ENCODE measurements at places on chromosomes 2 and 18.

- DNase-seq = no peak
Observed at GRCh38 chr2:10634495-10634894, 55.3 kb downstream of the NOL10 start.

DNA sequence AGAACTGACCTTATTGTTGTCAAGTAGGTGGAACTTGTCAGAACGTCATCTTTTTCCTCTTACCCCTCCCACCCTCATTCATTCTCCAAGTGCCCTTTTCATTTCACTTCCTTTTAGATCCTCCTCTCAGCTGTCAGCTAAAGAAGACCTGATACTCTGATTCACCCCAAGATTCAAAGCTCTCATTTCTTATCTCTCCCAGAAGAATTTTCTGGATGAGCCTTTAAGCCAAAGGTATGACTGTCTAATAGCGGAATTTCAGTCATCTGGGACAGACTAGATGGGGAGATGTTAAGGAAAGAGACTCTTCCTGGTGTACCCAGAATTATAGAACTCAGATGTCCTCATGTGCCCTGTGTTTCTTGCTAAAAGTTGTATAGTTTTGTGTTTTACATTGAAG lies 53.9 kb downstream of the TCF7L1 start:
- no peak for DNase-seq

GRCh38 chr2:71481111-71481510 lies 27.8 kb downstream of the DYSF start:
- DNase-seq = no peak

DNA sequence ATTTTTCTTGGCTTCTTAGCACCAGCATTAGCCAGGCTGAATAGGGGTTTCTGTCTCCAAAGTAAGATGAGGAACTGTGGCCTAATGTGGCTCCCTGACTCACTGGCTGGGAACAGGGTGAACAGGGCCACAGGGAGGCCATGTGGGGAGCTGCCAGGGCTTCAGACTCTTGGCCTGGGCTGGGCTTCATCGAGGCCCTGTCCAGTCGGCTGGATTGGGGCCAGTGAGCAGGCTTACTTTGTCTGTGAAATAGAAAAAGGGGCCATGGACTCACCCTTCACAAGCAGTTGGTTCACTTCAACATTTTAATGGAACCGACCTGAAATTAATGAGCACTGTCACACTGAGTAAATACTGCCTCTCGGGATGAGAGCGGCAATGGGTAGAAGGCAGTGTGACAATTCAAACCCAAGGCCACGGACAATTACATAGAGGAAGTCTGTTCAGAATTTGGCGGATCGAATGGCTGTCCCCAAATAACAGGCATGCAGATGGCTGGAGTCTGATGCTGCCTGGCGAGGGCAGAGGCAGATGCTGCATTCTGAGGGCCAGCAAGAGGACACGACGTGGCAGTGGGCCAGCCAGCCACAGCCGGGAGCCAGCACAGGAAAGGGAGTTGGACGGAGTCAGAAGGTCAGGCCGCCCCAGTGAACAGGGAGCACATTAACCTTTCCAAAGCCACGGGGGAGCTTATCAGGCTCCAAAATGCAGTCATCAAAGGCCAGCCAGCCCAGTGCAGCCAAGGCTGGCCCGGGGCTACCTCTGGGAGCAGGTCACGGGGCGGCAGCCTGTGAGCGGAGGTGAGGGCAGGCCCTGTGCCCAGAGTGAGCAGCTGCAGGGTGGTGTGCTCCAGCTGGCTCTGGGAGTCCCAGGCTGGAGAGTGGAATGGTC lies 146.6 kb upstream of the REV1 start:
- DNase-seq = no peak

- no peak for DNase-seq
Observed at GRCh38 chr2:10356439-10356811, 53.7 kb downstream of the HPCAL1 start.

DNA sequence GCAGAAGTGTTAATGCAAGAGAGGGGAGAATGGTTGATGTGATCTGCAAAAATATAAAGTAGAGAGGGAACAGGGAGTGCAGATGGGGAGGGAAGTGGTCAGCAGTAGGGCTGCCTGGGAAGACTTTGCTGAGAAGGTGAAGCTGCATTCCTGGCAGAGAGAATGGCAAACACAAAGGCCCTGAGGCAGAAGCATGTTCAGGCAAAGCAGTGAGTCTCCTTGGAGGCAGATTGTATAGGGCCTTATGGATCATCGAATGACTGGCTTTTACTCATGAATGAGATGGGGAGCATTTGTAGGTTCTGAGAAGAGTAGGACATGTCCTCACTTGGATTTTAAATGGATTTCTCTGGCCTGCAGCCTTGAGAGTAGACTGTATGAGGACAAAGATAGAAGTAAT lies 9.5 kb downstream of the ITGA6 start:
- DNase-seq = no peak

DNA sequence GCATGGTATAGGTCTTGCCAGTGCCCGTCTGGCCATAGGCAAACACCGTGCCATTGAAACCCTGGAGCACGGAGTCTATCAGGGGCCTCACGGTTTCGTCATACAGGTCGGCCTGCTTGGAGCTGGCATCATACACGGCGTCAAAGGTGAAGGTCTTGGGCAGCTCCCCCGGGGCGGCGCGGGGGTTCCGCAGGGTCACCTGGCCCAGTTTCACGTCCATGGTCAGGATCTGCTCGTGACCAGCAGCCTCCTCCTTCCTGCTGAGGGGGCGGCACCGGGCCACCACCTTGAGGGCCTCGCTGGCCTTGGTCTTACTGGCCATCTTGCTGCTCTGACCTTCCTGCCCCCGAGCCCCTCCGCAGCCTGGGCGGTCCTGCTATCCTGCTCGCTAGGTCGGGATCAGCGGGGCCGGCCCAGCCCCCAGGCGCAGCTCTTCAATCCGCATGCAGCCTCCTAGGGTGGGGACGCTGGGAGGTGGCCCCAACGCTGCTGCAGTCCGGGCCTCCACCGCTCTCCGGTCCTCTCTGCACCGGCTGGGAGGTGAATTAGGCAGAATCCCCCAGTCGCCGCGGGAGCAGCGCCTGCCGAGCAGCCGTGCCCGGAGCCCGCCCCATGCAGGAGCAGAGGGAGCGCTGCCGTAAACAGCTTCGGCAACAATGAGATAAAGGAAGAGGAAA lies 563 bp downstream of the KIF3C start:
- no peak for DNase-seq

DNA sequence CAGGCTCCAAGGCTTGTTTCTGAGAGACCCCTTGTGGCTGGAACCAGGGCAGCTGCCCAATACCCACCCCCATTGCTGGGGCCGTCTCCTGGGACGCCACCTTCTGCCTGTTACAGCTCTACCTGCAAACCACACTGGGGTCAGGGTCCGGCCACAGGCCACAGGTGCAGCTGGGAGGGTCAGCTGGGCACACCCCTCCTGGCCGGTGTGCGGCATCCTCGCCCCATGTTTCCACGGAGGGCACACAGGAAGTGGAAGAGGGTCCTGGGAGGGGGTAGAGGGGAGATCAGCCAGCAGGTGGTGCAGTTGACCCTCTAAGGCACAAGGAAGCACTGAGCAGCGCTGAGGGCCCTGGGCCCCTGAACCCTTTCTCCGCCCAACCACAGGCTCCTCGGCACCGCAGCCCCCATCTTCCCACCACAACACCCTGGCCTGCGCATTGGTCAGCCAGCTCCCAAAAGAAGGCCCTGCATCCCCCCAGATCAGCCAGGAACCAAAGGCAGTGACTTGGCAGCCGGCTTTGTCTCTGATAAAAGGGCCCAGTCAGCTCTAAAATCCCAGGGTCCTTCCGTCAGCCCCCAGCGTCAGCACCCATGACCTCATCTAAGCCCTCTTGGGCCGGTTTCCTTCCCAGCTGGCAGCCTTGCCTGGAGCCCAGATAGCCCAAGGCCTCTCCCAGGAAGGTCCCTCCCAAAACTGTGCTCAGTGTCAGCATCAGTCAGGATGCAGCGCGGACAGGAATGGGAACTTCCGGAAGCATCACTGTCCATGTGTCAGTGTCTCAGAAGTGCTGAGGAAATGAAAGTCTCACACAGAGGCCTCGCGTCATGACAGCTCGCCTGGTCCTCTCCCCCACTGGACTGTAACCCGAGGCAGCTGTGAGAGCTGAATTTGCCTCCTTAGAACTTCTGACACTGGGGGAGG lies 1.7 kb downstream of the ERFE start:
- no peak for DNase-seq

GRCh38 chr2:66550826-66551225 lies 115.9 kb downstream of the MEIS1 start:
- DNase-seq = no peak

GRCh38 chr2:172223601-172224054 lies 120.9 kb upstream of the DLX2 start:
- DNase-seq = no peak

- DNase-seq = no peak
Observed at GRCh38 chr18:2002151-2002550, 569.2 kb downstream of the METTL4 start.

- DNase-seq = no peak
Observed at GRCh38 chr2:84919885-84920580, 14.6 kb downstream of the TMSB10 start.

- no peak for DNase-seq
Observed at GRCh38 chr2:216862628-216863398, 2.9 kb upstream of the TNP1 start.

DNA sequence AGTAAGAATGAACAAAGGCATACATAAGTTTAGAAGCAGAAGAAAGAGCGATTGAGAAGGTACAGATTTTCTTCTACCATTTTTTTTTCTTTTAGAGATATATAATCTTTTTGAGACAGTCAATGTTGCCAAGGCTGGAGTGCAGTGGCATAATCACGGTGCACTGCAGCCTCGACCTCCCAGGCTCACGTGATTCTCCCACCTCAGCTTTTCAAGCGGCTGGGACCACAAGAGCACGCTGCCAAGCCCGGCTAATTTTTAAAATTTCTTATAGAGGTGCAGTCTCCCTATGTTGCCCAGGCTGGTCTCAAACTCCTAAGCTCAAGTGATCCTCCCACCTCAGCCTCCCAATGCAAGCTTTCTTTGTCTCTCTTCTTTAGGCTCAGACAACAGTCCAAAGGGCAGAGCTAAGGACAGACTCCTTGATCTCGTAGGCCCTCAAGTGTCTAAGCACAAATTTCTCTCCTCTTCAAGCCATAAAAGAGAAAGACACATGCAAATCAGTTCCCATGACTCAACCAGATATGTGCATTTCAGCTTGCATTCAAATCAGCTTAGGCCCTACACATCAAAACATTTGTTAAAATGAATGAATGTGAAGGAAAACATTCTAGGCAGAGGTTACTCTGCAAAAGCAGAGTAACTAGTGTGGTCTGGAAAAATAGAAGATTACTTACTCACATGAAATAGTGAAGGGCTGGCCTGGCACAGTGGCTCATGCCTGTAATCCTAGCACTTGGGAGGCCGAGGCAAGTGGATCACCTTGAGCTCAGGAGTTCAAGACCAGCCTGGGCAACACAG lies 18.0 kb downstream of the ITSN2 start:
- DNase-seq = no peak
